Epithelial cell of prostate (primary cell): ENCODE measurements at places on chromosomes 7 and 10.

GRCh38 chr10:101995451-101996063 lies 60.4 kb downstream of the ARMH3 start:
- DNase-seq = no peak

- no peak for DNase-seq
Observed at GRCh38 chr10:60555700-60556099, 166.0 kb upstream of the ANK3 start.

GRCh38 chr10:122138831-122139625 lies 132.1 kb upstream of the BTBD16 start:
- DNase-seq = no peak

- no peak for DNase-seq
Observed at GRCh38 chr7:155526225-155526624, 20.1 kb downstream of the CNPY1 start.

- peak; percentile 66 for DNase-seq
Observed at GRCh38 chr7:106823631-106824030, 41.5 kb upstream of the PIK3CG start.

GRCh38 chr7:73395538-73396503 lies 37.8 kb upstream of the FZD9 start:
- DNase-seq = no peak

DNA sequence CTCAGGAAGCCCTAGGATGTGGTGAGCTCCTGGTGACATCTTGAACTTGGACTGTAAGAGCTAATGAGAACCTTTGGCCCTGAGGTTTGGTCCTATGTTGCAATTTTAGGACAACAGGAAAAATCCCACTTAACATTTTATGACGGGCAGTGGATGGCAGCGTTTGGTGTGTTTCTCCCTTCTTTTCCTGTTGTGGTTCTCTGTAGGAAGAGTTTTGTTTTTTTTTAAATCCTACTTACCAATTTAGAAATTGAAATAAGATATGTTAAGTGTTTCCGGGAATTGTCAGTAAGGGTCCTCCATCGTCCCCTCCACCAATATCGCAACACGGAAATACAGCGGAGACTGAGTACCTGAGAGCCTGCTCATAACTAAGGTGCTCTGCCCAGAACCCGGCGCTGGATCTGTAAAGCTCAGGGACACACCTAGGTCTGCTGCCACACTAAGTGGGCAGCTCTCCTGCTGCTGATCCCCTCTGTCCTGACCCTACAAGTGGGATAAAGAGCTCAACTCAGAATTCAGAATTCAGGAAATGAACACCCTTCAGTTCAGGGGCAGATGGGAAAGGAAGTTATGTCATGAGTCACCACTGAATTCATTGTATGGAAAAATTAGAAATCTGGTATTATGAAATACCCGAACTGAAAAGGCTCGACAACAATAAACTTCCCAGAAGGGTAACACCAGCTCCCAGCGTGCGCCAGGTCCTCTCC lies 9.1 kb upstream of the PROSER2 start:
- no peak for DNase-seq

- no peak for DNase-seq
Observed at GRCh38 chr7:91080351-91080750, 183.9 kb upstream of the FZD1 start.

- DNase-seq = no peak
Observed at GRCh38 chr10:29860166-29860565, 199.2 kb downstream of the JCAD start.
